Hepatocyte (in vitro differentiated cells): ENCODE measurements at places on chromosomes 2 and 18. TPM values are rescaled to one million over a fixed set of nuclear protein-coding genes. Genes with fewer than 3 reads are reported as not detected.

The NDC80 gene
- 3.9 and 5.6 TPM in 2 replicates for polyA plus RNA-seq

The FKBP1B gene
- 36.3 and 37.2 TPM in 2 replicates for polyA plus RNA-seq

The ADGRF3 gene
- polyA plus RNA-seq = 0.11 and 1.3 TPM in 2 replicates

The PASK gene
- polyA plus RNA-seq = 2.5 and 2.6 TPM in 2 replicates

The CKAP2L gene
- polyA plus RNA-seq = 5.0 and 7.2 TPM in 2 replicates

The REG3A gene
- polyA plus RNA-seq = 0.27 and 1.4 TPM in 2 replicates

The FHOD3 gene
- 1.4 and 1.7 TPM in 2 replicates for polyA plus RNA-seq

The GCG gene
- 4.4 and 100 TPM in 2 replicates for polyA plus RNA-seq

The RIT2 gene
- polyA plus RNA-seq = not detected in 2 replicates

The C2orf66 gene
- polyA plus RNA-seq = 0.47 TPM in 1 of 2 replicates, not detected in the other

The FAHD2B gene
- 15.5 and 21.1 TPM in 2 replicates for polyA plus RNA-seq

The TRIM43 gene
- polyA plus RNA-seq = not detected in 2 replicates

The CCL20 gene
- polyA plus RNA-seq = 80.0 and 112 TPM in 2 replicates

The FRZB gene
- polyA plus RNA-seq = 375 and 534 TPM in 2 replicates

The ZNF521 gene
- 9.0 and 11.1 TPM in 2 replicates for polyA plus RNA-seq

The ZNF804A gene
- 1.1 and 1.7 TPM in 2 replicates for polyA plus RNA-seq

The ALPI gene
- polyA plus RNA-seq = 2.7 and 3.5 TPM in 2 replicates

The EPC2 gene
- 2.6 and 2.7 TPM in 2 replicates for polyA plus RNA-seq

The AGAP1 gene
- polyA plus RNA-seq = 7.9 and 12.1 TPM in 2 replicates

The LOXHD1 gene
- not detected in 2 replicates for polyA plus RNA-seq

The ATP8B1 gene
- 7.9 TPM in 2 replicates for polyA plus RNA-seq

The ORMDL1 gene
- 92.6 and 102 TPM in 2 replicates for polyA plus RNA-seq
